Activated gamma-delta T cell treated with anti-CD3 and anti-CD28 coated beads, Interleukin-2, amount 50 U/mL, for 16 hours (primary cell): ENCODE measurements at places on chromosomes 7 and 10.

DNA sequence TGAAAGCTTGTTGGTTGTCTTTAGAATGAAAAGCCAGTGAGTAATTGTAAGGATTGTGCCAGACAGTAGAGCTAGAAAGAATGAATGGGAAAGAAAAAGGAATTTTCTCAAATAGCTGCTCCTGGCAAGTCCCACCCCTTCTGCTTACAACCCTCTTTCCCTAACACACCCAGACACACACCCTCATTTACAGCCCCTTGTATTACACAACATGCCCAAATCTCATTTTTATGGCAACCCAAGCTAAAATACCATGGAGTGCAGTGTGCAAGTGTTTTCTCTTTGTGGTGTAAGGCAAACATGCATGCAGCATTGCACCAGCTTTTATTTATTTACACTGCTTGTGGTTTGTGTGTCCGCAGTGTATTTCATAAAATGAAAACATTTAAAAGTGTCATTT is 1.5 kb downstream of the PRKAR2B start:
- DNase-seq = no peak

DNA sequence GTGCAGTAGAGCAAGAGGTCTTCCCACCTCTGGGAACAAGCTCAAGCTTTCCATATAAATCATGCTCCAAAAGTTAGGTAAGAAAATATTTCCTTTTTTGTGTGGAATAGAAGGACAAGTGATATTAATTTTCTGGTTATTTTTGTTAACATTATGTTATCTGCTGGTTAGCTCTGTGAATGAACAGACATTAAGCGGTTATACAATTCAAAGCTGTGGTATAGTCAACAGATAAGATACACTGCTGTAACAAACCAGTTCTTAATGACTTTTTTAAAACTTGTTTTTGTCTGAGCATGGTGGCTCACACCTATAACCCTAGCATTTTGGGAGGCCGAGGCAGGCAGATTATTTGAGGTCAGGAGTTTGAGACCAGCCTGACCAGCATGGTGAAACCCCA is 43.0 kb upstream of the PRKAR2B start:
- no peak for DNase-seq

- DNase-seq = no peak
These were observed 679.3 kb upstream of the IGFBP3 start for GRCh38 chr7:46600340-46600739.

- no peak for DNase-seq
These were observed 64.9 kb downstream of the PAX2 start for GRCh38 chr10:100810091-100810834.

DNA sequence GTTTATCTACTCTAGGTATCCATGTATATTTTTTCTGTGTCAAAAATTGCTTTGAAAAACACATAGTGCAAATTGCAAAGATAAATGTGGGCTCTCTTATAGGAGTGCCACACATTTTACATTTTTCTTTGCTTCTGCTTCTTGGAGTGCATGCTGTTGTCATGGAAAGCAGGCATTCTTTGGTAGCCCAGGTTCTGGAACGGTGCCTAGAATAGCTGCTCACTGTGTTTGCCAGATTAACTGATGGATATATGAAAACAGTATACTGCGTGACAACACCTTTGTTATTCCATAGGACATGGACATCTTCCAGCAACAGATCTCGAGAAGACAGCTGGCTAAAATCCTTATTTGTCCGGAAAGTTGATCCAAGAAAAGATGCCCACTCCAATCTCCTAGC is 13.4 kb downstream of the NIPSNAP2 start:
- DNase-seq = no peak

DNA sequence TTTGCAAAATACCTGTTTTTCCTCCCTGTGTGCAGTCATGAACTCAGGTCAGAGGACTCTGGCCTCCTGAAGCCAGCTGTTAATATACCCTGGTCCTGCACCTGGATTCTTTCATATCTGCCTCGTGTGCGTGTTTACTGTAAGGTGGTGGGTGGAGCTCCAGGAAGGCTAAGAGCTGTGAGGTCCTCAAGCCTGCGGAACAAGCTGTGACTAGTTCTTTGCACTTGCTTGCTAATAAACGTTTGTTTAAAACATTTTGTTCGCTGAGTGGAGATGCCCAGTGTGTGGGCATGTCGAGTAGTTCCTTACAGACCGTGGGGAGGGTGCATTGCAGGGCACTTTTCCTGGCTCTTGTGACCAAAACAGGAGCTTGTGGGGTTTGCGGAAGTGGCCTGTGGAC is 139.0 kb downstream of the DOCK1 start:
- no peak for DNase-seq
